Activated CD8-positive, alpha-beta T cell treated with anti-CD3 and anti-CD28 coated beads, Interleukin-2, amount 10 ng/mL, durations not matched to agents 7 days and 5 days (primary cell): ENCODE measurements at places on chromosomes 6 and 20. TPM values are rescaled to one million over a fixed set of nuclear protein-coding genes. Genes with fewer than 3 reads are reported as not detected.

Gene DDR1
- total RNA-seq = 7.4 TPM

Gene KIF25
- not detected for total RNA-seq

Gene ATAT1
- total RNA-seq = 10.0 TPM

DNA sequence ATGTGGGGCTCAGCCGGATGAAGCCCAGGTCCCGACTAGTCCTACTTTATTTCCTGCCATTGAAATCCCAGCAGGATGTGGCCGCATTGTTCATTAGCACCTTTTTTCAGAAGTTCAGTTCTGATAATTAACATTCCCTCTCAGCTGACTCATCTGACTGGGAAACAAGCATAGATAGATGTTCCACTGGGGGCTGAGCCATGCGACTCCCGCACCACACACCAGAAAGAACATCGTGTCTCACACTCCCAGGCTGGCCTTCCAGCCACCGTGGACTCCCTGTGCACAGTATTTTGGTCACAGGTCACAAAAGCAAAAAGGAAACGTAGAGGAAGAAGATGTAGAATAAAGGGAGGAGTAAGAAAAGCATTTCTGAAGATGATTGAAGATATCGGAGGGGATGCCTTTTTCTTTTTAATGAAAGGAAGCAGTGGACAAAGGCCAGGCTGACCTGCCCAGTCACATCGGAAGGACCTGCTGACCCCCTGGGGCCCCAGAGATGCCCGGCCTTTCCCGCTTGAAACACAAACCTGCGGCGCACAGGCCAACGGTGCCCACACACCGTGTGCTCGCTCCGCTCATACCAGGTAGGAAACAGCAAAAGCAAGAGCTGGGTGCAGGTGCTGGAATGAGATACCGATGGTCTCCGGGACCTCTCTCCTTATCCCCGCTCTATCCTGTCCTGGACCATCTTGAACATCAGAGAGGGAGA is 11.8 kb downstream of the RPS6KA2 start:
- no peak for DNase-seq

Gene KCNQ5
- total RNA-seq = 10.0 TPM
